ENCODE measurements at places on chromosomes 6 and 20. TPM values are rescaled to one million over a fixed set of nuclear protein-coding genes. Genes with fewer than 3 reads are reported as not detected.
A peak's percentile ranks its signal among the peaks of the same experiment; 100 is the strongest.

- no peak for DNase-seq
Measured at GRCh38 chr6:8556370-8557013, 121.1 kb upstream of the SLC35B3 start.

DNA sequence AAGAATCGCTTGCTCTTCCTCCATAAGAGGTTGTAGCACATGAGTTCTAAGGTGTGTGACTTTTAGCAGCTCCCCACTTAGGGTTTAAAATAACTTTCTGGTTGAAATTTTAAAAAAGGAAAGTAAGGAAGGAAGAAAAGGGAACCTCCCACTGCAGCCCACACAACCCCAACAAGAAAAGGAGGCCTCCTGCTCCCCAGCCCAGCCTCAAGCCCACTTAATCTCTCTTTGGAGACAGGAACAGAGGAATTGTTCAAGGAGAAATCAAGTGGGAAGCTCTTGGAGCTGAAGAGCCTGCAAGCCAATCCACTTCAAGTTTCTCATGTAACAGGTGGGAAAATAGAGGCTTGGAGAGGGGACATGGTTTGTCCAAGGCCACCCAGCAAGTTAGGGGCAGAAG is 39.1 kb upstream of the PREX1 start:
- no peak for DNase-seq

DNA sequence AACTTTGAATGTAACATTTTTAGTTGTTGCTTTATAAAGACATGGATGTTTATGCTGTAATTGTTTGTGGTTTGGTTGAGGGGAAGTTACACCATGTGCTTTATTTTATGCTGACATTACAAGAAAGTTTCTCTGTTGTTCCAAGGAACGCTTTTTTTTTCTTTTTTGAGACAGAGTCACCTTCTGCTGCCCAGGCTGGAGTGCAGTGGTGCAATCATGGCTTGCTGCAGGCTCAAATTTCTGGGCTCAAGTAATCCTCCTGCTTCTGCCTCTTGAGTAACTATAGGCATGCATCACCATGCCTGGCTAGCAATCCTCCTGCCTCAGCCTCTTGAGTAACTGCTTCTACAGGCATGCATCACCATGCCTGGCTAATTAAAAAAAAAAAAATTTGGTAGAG is 21.0 kb upstream of the IFNGR1 start:
- peak; percentile 72 for DNase-seq

Gene TFAP2B
- not detected for polyA plus RNA-seq

Measured in AG04450 (cell line).